ENCODE measurements at places on chromosomes 3 and 15.

GRCh38 chr3:52441772-52442332 lies 3.1 kb downstream of the SEMA3G start:
- no peak for DNase-seq

GRCh38 chr15:100096248-100096600 lies 245.6 kb downstream of the ADAMTS17 start:
- DNase-seq, result no peak

DNA sequence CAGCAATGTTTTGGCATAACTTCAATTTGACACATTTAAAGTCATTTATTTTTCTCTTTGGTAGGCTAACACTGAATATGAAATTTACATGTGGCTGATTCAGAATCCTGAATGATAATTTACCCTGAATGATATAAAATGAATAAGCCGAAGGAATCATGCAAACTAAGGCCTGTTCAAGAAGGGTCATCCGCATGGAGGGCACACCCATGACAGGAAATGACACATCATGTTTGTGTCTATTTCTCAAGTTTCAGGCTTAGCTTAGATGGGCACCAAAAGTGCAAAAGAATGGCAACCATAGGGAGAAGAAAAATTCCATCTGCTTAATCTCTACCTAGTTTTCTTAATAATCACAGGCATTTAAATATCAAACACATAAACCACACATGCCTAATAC lies 141.5 kb downstream of the DUT start:
- peak; percentile 49 for DNase-seq

DNA sequence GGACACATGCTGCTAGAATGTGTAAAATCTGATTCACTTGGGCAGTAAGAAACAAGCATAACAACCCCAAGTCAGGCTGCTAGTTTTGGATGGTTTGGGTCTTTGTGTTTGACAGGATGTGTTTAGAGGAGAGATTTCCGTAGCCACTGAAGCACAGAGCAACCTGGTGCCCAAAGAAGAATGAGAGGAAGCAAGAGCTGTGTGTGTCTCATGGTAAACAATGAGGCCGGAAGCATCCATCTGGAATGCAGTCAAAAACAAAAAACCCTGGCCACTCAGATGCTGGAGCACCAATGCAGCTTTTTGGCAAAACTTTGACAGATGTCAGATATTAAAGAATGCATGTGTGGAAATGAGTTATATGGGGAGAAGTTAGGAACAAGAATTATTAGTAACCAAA lies 39.4 kb upstream of the SNRK start:
- peak; percentile 66 for DNase-seq

DNA sequence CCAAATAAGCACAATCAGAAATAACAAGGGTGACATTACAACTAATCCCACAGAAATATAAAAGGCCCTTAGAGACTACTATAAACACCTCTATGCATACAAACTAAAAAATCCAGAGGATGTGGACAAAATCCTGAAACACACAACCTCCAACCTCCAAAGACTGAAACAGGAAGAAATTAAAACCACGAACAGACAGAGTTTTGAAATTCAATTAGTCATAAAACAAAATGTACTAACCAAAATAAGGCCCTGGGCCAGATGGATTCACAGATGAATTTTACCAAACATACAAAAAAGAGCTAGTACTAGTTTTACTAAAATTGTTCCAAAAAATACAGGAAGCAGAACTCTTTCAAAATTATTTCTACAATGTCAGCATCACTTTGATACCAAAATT lies 1043.6 kb downstream of the DIPK2A start:
- peak; percentile 31 for DNase-seq

GRCh38 chr3:49310677-49311076 lies 29.2 kb downstream of the USP4 start:
- DNase-seq, result no peak

DNA sequence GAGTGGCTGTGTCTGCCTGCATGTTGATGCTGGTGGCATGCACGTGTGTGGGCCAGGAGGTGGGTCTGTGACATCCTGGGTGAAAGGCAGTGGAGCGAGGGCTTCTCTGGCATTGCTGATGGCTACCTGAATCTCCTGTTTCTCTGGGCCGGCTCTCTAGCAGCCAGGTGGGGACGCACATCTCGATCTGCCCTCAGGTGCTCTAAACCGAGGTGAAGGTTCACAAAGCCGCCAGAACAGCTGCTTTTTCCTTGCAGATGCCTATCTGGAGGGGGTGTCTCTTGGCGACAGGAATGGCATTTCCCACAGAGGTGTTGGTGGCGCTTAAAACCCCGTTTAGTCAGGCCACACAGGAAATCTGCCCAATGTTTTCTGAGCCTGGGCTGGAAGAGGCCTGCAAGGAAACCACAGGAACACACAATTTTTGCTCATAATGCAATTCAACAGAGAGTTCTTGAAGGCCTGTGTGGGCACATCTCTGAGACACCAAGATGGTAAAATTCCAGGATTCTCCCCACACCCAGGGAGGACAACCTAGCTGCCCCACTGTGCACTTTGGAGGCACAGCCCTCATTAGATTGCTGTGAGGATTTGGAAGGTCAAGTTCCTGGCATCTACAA lies 11.9 kb downstream of the TMEM158 start:
- DNase-seq, result no peak

DNA sequence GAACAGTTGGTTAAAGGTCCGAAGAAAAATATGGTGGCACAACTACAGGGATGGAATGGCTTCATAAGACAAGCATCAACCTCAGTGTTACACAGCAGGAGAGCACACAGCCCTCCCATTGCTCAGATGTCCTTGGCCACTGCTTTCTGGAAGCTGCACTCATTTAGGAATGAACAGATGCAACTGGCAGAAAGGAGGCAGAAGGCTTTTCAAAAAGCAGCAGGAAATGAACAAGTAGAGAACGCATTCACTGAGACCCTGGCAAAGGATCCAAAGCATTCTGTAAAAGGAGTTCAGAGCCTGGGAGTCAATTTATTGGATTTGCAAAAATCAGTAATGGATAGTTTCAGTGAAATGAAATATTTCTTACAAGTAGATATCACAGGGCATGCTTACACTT lies 101.1 kb downstream of the PDZRN3 start:
- DNase-seq, result no peak

Measured in cardiac fibroblast (primary cell).